ENCODE measurements at places on chromosomes 4 and X.

DNA sequence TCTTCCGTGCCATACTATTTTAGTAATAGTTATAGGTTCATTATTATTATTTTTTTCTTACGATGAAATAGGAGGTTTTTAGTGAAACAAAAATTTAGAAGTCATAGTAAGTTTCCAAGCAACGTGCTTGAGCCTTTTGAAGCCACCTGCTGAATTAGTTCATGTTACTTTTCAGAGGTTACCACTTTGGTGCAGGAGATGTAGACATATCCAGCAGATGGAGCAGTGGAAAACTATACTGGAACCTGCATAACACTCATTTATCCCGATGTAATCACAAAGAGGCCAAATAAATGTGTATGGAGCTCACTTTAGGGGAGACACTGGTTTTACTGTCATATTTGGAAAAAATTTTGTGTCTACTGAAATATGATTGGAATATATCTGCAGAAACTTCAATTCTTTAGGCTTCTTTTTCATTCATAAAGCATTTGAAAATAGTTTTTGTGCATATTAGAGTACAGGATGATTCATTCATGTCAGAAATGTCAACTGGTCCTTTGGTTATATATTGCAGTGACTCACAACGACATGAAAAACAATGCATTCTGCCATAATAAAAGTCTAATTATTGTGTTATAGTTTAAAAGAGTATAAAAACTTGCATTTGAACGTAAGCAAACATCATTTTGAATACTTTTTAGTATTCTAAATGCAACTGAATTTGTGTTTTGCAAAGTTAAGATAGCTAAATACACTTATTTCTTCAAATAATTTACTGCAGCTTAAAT is 2182.9 kb upstream of the TENM3 start:
- no peak for DNase-seq
- no peak overlapping the region for H3K27ac ChIP-seq
- no peaks in the 10 kb centered on the region for H3K36me3 ChIP-seq
- peaks cover 19% of the 10 kb centered on the region for H3K4me1 ChIP-seq

DNA sequence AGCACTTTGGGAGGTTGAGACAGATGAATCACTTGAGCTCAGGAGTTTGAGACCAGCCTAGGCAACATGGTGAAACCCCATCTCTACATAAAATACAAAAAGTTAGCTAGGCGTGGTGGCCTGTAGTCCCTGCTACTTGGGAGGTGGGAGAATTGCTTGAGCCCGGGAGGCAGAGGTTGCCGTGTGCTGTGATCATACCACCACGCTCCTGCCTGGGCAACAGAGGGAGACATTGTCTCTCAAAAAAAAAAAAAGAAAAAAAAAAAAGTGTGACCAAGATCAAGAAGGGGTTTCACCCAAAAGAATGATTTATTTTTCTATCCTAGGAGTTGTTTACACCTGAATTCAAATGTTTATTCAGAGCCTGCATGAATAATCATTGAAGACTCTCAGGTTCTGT is 572.4 kb upstream of the GALNT7 start:
- DNase-seq = no peak
- H3K27ac ChIP-seq = no peak overlapping the region
- H3K36me3 ChIP-seq = no peaks in the 10 kb centered on the region
- H3K27me3 ChIP-seq = no peaks in the 10 kb centered on the region
- no peak overlapping the region for H3K4me3 ChIP-seq
- H3K4me1 ChIP-seq = no peaks in the 10 kb centered on the region

DNA sequence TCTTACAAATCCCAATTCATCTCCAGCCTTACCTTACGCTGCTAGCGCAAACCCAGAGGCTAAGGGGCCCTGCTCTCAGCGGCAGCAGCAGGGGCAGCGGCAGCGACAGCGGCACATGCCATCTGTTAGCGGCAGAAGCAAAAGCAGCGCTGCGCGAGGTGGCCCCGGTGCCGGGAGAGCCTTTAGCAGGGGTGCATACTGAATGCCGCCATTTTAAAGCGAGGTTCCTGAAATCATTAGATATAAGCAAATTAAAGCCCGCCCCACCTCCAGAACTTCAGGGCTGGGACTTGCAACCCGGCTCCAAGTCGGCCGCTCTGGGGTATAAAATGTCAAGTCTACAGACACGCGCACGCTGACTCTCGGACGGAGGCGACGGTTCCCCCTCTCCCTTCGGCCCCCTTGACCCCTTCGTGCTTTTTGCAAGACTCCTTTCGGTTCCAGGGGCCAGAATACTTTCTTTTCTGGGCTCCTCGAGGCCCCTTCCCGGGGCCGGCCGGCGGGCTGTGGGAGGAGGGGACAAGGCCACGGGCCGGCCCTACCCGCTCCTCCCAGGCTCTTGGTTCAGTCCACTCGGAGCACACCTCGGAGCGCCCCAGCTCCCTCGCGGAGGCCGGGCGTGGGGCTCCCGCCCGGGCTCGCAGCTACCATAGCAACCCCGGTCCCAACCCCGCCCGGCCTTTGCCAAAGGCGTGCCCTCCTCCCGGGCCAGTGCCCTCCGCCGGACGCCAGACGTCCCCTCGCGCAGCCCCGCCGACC is at the start of gene MBNL3:
TSS of gene MBNL3 (minus strand) at position 220 of the 759 bp plus-strand sequence. CDS start 49,427 bp downstream, outside the sequence.
- H3K4me3 ChIP-seq = peak within 1 kb of the TSS; percentile 68
- peaks cover 20% of the 10 kb centered on the region for H3K4me1 ChIP-seq

GRCh38 chrX:153800746-153801145 is 6.3 kb downstream of the SSR4 start:
- H3K4me1 ChIP-seq = no peaks in the 10 kb centered on the region
- H3K36me3 ChIP-seq = peaks cover 10% of the 10 kb centered on the region
- H3K27ac ChIP-seq = no peak overlapping the region
- DNase-seq = no peak
- no peaks in the 10 kb centered on the region for H3K27me3 ChIP-seq

DNA sequence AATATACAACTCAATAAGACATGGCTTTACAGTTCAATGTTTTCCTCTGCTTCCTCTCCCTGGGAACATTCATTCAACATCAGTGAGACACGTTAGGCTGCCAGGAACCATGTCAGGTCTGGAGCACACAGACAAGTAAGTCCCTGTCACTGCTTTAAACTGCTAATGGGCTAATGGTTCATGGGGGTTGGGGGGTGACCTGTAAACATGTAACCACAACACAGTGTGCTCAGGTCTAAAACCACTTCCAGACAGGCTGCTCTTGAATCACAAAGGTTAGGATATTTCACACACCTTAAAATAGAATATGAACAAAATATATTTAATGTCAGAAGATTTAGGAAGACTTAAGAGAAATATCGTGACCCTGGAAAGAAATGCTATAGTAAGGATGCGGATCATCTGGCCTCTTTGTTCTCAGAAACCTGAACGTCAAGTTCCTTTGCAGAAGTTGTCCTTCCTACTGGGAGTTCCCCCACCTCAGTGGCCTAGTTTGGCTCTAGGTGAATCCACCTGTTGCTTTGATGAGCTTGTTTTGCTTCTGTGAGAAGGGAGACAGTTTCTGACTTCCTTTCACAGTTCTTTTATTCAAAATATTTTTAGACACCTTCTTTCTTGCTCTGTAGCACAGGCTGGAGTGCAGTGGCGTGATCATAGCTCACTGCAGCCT is 359.9 kb downstream of the UNC5C start:
- no peak for DNase-seq
- no peaks in the 10 kb centered on the region for H3K27me3 ChIP-seq
- no peak overlapping the region for H3K27ac ChIP-seq
- no peaks in the 10 kb centered on the region for H3K36me3 ChIP-seq
- H3K4me1 ChIP-seq = no peaks in the 10 kb centered on the region

GRCh38 chrX:2226906-2227656 is 273.7 kb downstream of the DHRSX start:
- no peak for DNase-seq
- H3K36me3 ChIP-seq = peaks cover 11% of the 10 kb centered on the region
- H3K27ac ChIP-seq = no peak overlapping the region
- H3K27me3 ChIP-seq = no peaks in the 10 kb centered on the region
- peaks cover 21% of the 10 kb centered on the region for H3K4me1 ChIP-seq
